Omental fat pad (tissue), 4 donors: ENCODE measurements at places on chromosomes 16 and 17.

- DNase-seq: no peak
These were observed 32.6 kb downstream of the ERN1 start for GRCh38 chr17:64097196-64097936.

DNA sequence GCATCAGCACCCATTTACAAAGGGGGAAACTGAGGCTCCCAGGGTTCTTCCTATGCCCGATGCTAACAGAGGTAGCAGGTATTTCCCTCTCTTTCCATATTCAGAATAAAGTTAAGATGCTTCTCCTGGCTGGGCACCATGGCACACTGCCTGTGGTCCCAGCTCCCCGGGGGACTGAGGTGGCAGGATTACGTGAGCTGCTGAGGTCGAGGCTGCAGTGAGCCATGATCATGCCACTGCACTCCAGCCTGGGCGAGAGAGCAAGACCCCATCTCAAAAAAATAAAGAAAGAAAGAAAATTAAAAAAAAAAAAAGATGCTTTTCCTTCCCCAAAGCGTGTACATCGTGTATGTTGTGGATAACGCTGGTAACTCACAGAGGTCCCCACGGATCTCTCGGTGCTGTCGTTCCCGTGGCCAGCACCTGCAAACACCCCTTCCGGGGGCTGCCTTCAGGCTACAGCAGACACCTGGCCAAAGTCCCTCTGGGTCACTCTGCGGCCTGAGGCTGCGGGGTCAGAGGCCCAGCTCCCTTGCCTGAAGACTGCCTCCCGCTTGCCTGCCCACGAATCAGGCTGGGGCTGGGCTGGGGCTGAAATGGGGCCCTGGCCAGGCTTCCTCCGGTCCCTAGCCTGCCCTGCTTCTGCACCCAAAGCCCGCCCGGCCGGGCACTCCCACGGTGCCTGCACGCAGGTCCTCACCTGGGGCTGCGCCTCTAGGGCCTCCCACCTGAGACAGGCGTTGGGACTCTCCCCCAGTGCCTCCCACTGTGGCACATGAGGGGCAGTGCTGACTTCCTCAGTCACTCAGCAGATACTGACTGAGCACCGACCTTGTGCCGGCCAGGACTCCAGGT lies 63.1 kb downstream of the ZDHHC7 start:
- no peak for DNase-seq

GRCh38 chr17:36183001-36183971 lies 6.8 kb upstream of the TBC1D3B start:
- no peak for DNase-seq

DNA sequence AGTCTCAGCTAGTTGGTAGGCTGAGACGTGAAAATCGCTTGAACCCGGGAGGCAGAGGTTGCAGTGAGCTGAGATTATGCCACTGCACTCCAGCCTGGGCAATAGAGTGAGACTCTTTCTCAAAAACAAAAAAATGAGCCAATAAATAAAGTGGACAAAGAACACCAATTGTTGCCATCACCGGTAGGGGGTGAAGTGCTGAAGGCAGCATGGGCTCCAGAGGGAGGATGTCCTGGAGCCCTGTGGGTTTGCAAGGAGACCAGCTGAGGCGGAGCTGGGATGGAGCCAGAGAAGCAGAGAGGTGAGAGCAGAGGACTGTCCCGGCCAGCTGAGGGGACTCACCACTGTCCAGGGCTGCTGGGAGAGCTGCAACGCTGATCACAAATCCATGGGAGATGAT lies 13.8 kb downstream of the CHST6 start:
- DNase-seq: no peak

DNA sequence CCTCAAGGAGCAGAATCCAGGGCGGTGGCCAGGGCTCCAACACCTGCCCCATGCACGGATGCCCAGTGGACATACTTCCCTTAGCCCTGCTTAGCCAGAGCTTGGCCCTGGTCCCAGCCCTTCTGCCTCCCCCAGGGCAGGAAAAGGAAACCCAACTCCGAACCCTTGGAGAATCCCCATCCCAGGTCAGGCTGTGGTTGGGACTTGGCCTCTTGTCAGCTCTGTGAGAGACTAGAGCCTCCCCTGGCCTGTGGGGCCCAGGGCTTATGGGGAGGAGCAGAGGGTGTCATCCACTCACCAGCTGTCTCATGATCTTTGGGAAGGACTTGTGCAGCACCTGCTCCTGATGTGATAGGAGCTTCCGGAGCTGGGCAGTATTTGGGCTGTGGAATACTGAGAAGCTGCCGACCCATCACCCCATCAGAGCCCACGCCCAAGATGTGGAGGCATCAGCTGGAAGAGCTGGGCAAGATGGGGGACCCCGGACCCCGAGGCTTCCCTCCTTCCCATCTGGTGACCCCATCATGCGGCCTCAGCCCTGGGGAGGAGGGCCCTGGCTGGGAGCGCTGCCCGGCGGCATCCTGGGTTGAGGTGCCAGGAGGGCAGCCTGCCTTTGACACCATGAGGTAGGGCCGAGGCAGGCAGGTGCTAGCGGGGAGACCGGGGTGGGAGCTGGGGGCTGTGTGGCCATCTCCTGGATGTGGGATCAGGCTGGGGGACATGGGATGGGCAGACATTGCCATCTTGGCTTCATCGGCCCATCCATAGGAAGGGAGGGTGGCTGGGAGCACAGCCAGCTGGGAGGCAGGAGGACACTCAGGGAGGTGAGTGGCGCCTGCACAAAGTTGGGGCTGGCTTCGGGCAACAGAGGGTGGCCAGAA lies 45.1 kb downstream of the TNFRSF13B start:
- peak; percentile 16 for DNase-seq

DNA sequence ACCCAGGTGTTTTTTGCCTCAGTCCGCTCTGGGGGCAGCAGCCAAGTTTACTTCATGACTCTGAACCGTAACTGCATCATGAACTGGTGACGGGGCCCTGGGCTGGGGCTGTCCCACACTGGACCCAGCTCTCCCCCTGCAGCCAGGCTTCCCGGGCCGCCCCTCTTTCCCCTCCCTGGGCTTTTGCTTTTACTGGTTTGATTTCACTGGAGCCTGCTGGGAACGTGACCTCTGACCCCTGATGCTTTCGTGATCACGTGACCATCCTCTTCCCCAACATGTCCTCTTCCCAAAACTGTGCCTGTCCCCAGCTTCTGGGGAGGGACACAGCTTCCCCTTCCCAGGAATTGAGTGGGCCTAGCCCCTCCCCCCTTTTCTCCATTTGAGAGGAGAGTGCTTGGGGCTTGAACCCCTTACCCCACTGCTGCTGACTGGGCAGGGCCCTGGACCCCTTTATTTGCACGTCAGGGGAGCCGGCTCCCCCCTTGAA lies 2.1 kb upstream of the C17orf107 start:
- no peak for DNase-seq

DNA sequence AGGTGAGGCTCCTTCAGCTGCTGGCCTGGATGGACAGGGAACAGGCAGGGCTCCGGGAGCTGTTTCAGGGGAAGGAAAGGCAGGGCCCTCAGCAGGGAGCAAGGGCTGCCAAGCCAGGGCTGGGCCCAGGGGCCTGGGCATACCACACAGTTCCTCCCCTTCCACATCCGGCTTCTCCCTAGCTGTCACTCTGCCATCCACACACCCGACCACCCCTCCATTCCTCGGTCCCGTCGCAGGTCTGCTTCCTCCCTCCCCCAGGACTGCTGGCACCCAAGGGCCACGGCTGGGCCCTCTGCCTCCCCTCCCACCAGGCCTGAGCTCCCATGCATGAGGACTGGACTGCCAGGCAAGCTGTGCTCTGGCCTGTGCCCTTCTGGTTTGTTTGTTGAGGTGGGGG lies 24.0 kb downstream of the CDIP1 start:
- no peak for DNase-seq

DNA sequence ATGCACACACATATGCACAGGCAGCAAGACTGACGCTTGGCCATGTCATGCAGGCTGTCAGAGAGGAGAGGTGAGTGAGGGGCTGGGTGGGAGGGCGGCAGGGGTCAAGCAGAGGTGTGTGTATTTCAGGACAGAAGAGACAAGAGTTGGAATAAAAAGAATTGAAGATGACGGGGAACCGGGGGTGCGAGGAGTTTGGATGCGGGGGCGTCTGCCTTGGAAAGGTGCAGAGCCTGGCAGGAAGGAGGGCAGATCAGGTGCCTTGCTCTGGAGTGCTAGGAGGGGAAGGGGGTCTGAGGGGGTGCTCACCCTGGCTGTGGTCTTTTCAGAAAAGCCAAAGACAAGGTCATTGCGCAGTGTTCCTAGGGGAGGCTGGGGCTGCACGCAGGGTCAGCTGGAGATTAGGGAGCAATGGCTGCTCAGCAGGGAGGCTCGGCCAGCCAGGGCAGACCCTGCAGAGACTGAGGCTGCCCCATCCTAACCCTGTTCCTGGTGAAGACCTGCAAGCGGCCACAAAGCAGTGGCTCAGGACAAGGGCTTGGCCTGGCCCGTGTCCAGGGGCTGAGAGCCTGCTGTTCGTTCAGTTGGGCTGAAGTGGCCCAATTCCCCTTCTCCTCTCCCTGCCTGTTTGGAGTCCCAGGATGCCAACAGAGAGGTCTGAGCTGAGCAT lies 23.7 kb upstream of the CBX4 start:
- DNase-seq: no peak
